Activated naive CD4-positive, alpha-beta T cell treated with anti-CD3 and anti-CD28 coated beads for 36 hours (primary cell): ENCODE measurements at places on chromosomes 11 and 22.

DNA sequence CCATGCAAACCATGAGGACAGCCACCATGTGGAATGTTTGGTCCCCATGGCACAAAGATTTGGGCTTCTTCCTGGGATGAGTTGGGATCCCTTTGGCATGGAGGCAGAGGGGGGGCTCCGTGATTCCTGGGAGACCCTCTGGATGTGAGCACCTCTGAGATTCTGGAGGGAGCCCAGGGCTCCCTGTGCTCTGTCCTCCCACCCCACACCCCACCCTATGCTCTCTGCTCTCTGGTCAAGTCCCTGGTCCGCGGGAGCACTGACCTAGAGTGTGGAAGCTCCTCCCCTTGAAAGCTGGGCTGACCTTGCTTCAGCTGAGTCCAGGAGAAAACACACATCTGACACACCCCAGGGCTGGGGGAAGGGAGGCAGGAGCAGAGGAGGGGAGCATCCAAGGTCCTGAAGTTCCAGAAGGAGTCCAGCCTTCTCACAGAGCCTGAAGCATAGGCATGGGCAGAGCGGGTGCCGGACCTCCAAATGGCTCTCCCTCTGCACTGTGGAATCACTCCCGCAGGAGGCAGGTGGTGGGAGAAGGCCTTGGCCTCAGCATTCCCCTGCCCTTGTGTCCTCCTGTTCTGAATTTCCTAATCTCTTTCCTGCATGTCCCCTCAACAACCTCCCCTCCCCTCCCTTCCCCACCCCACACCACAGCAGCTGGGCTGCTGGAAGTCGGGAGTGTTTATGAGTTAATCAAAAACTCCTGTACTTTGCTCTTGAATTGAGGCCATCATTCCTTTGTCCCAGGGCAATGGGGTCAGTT, 25.7 kb upstream of the OAF start:
- DNase-seq, result no peak
- no peaks in the 10 kb centered on the region for H3K36me3 ChIP-seq
- H3K27me3 ChIP-seq, result peaks cover 3% of the 10 kb centered on the region
- H3K27ac ChIP-seq, result no peak overlapping the region
- peaks cover 8% of the 10 kb centered on the region for H3K4me1 ChIP-seq
- no peak overlapping the region for H3K4me3 ChIP-seq

DNA sequence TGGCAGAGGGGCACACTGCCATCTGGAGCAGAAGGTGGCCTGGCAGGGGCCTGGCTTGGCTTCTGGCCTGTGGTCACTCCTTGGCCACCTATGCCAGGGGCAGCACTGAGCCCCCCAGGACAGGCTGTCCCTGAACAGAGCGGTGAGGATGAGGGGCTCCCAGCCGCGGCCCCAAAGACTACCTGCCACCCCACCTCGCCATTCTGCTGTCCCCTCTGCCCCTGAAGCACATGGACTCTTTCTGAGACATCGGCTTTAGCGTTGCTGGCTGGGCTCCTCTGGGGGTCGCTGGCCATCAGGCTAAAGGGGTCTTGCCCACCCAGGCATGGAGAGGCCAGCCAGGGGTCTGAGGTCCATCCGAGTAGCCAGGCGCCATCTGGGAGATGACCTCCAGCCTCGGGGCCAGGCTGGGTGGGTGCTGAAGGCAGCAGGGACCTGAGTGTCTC, 87.8 kb downstream of the WNT7B start:
- H3K27ac ChIP-seq, result no peak overlapping the region
- H3K27me3 ChIP-seq, result peaks cover 31% of the 10 kb centered on the region
- no peaks in the 10 kb centered on the region for H3K36me3 ChIP-seq
- DNase-seq, result no peak
- H3K4me3 ChIP-seq, result no peak overlapping the region

GRCh38 chr11:70568035-70568813, 169.9 kb downstream of the CTTN start:
- H3K27ac ChIP-seq, result no peak overlapping the region
- no peak overlapping the region for H3K4me3 ChIP-seq
- no peak for DNase-seq
- peaks cover 25% of the 10 kb centered on the region for H3K27me3 ChIP-seq
- H3K4me1 ChIP-seq, result peaks cover 4% of the 10 kb centered on the region
- no peaks in the 10 kb centered on the region for H3K36me3 ChIP-seq

DNA sequence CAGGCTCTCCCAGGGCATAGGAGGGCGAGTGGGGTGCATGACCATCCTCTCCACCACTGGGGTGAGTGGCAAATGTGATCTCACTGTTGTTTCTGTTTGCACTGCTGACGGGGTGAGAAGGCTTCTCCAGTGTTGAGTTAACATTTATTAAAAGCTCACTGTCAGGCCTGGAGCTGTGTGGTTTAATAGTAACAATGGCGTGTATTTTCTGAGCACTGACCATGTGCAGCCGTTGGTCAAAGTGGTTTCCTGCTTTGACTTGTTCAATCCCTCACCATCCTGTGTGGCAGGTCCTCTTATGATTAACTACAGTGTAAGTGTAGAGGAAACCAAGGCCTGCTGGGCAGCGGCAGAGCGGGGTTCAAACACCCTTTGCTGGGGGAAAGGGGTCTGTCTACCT, 4.4 kb downstream of the A4GALT start:
- H3K36me3 ChIP-seq, result no peaks in the 10 kb centered on the region
- peaks cover 11% of the 10 kb centered on the region for H3K4me1 ChIP-seq
- H3K27me3 ChIP-seq, result peaks cover 39% of the 10 kb centered on the region
- no peak for DNase-seq
- no peak overlapping the region for H3K27ac ChIP-seq
- H3K4me3 ChIP-seq, result no peak overlapping the region

GRCh38 chr22:40480996-40481395, 110.6 kb downstream of the SGSM3 start:
- no peak overlapping the region for H3K4me3 ChIP-seq
- no peaks in the 10 kb centered on the region for H3K27me3 ChIP-seq
- no peak overlapping the region for H3K27ac ChIP-seq
- peaks cover 1% of the 10 kb centered on the region for H3K36me3 ChIP-seq

DNA sequence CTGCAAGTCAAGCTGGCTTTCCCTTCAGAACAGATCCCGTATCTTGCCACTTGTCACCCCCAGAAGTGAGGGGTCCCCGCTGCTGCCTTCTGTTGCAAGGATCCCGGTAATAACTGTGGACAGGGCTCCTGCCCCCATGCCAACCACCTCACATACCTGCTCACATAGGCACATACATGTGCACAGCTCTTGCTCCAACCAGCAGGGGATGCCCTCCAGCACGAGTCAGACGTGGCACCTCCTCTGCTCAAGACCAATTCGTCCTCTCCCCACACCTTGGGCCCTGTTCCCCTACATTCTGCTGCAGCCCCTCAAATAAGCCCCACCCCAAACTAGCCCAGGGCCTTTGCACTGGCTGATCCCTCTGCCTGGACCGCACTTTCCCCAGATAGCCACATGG, 163.3 kb downstream of the CRYBB2 start:
- peak; percentile 13 for DNase-seq
- H3K27me3 ChIP-seq, result no peaks in the 10 kb centered on the region
- H3K27ac ChIP-seq, result no peak overlapping the region
- no peak overlapping the region for H3K4me3 ChIP-seq
- H3K36me3 ChIP-seq, result peaks cover 7% of the 10 kb centered on the region

- no peaks in the 10 kb centered on the region for H3K36me3 ChIP-seq
- no peak overlapping the region for H3K4me3 ChIP-seq
- H3K27ac ChIP-seq, result no peak overlapping the region
- H3K4me1 ChIP-seq, result no peaks in the 10 kb centered on the region
Measured at GRCh38 chr11:102662607-102663006, 37.5 kb upstream of the MMP20 start.

DNA sequence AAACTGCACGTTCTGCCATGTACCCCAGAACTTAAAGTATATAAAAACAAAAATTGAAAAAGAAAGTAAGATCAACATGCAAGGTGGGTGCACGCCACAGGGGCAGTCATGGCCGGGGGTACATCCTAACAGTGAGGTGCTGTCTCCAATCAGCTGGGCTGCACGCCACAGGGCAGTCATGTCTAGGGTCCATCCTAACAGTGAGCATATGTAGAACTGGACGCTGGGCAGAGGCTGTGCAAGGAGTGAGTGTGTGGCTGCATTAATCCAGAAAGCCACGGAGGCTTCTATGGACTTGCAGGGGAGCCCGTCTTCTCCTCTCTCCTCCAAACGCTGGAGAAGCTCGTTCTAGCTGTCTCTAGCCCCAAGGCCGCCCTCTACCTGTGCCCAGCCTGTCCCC, 1105.0 kb downstream of the BRD1 start:
- H3K27ac ChIP-seq, result no peak overlapping the region
- DNase-seq, result no peak
- H3K27me3 ChIP-seq, result peaks cover 5% of the 10 kb centered on the region

- peaks cover 20% of the 10 kb centered on the region for H3K4me1 ChIP-seq
- H3K36me3 ChIP-seq, result peaks cover 21% of the 10 kb centered on the region
- DNase-seq, result no peak
- no peaks in the 10 kb centered on the region for H3K27me3 ChIP-seq
- no peak overlapping the region for H3K4me3 ChIP-seq
- H3K27ac ChIP-seq, result no peak overlapping the region
Measured at GRCh38 chr22:17707526-17707925, 66.7 kb downstream of the BID start.

- DNase-seq, result no peak
- peaks cover 52% of the 10 kb centered on the region for H3K4me1 ChIP-seq
- peak overlapping the region; percentile 68 for H3K27ac ChIP-seq
- peak overlapping the region; percentile 4 for H3K4me3 ChIP-seq
- H3K36me3 ChIP-seq, result no peaks in the 10 kb centered on the region
Measured at GRCh38 chr22:39658806-39659463, 88.4 kb downstream of the CACNA1I start.
